Lung (tissue), 17 donors: ENCODE measurements at places on chromosomes 1 and 21. TPM values are rescaled to one million over a fixed set of nuclear protein-coding genes. Genes with fewer than 3 reads are reported as not detected.

LCE3E gene
- total RNA-seq = not detected

HSF2BP gene
- 0.60 TPM for total RNA-seq

DNA sequence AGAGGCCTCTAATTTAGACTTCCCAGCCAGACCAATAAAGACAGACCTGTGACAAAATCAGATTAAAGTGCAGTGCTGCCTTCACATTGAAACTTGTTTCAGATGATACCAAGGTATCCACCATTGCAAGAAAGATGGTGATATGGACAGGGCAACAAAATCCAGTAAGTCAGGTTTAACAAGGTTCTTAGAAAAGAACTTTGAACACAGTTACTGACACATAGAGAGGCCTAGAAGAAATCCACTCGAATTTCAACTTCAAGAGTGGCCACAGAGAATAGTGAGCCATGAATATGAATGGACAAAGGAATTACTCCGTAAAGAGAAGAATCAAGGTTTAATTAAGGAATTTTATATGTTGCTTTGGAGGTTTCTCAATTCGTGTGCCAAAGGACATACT is 230.4 kb downstream of the KCNT2 start:
- no peaks in the 10 kb centered on the region for H3K4me1 ChIP-seq
- no peaks in the 10 kb centered on the region for H3K27me3 ChIP-seq
- H3K36me3 ChIP-seq = no peaks in the 10 kb centered on the region
- H3K4me3 ChIP-seq = no peak overlapping the region
- no peak overlapping the region for H3K27ac ChIP-seq
- DNase-seq = no peak

DNA sequence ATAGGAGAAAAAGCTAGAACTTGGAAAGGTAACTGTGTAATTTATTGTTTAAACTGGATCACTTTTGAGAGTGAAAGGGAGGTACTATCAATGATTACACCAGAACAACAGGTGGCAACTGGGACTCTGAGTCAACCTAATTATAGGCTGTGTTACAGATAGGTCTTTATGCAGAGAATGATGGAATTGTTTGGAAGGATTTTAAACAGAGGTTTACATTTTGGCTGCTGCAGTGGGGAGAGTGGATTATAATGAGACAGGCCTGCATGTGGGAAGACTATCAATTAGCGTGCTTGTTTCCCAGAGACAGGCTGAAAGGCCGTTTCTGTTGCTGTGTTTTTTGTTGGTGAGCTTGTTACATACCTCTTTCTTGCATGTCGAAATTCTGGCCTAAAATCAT is 432.9 kb downstream of the PLA2G4A start:
- H3K4me1 ChIP-seq = no peaks in the 10 kb centered on the region
- no peak overlapping the region for H3K27ac ChIP-seq
- DNase-seq = no peak
- H3K36me3 ChIP-seq = no peaks in the 10 kb centered on the region
- no peak overlapping the region for H3K4me3 ChIP-seq

GRCh38 chr1:229136822-229137221 is 134.1 kb upstream of the RAB4A start:
- no peaks in the 10 kb centered on the region for H3K4me1 ChIP-seq
- H3K4me3 ChIP-seq = no peak overlapping the region
- no peak overlapping the region for H3K27ac ChIP-seq
- no peaks in the 10 kb centered on the region for H3K36me3 ChIP-seq
- no peaks in the 10 kb centered on the region for H3K27me3 ChIP-seq

DNA sequence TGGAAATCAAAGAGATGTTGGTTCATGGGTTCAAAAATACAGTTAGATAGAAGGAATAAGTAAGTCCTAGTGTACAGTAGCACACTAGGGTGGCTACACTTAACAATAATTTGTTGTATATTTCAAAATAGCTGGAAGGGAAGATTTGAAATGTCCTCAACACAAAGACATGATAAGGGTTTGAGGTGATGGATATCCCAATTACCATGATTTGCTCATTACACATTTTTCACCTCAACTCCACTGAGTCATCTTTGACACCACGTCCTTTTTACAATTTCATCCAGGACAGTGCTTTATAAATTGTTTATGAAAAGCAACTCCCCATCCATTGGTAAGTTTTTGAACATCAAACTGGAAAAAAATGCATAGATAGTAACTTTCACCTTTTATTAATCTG is 208.3 kb downstream of the ZC3H11B start:
- no peaks in the 10 kb centered on the region for H3K36me3 ChIP-seq
- no peak overlapping the region for H3K27ac ChIP-seq
- H3K4me1 ChIP-seq = no peaks in the 10 kb centered on the region
- DNase-seq = no peak
